Naive thymus-derived CD4-positive, alpha-beta T cell (primary cell): ENCODE measurements at places on chromosomes 12 and 14.

DNA sequence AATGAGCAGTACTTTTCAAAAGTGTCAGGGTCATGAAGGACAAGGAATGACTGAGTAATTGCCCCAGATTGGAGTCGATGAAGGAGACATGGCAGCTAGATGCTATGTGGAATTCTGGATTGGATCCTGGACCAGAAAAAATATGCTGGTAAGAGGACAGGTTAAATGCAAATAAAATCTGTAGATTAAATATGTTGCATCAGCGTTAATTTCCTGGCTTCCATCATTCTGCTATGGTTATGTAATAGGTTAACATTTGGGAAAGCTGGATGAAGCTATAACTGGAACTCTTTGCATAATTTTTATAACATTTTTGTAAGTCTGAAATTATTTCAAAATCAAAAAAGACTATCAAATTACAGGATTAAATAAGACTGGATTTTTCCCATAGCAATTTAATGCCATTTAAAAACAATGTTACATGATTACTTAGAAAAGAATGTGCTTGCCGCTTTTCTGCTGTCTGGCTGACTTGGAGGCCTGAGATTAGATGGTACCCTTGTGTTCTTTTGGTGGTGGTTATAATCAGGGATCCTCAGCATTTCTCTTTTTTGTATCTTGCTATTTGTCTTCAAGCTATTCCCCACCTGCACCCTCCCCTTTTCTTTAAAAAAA, 65.1 kb downstream of the FBXW8 start:
- DNase-seq, result no peak

DNA sequence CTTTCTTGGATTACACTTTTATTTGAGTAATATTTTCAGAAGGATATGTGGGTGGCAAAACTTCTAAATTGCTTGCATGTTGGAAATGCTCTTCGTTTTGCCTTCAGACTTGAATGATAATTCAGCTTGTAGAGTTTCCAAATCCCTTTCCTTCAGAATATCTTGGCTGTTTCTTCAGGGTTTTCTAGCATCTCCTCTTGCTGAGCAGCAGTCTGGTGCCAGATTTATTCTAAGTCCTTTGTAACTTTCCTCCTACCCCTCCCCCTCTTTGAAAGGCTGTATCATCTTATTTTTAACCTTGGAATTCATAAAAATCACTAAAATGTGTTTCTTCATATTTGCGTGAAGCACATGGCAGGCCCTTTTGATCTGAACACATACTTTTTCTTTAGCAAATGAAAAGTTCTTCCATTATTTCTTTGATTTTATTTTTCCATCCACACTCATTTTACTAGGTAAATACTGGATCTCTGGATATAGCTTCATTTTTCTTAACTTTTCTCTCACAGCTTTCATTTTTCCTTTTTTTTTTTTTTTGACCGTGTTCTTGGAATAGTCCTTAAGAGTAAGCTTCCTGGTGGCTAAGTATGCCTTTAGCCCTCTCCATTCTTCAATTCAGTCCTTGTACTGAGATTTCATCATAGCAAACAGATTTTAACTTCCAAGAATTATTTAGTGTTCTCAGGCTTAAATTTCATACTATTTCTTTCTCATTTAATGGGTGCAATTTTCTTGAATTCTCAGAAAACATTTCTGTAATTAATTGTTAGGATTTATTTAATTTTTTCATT, 102.0 kb downstream of the SLC38A4 start:
- DNase-seq, result no peak

DNA sequence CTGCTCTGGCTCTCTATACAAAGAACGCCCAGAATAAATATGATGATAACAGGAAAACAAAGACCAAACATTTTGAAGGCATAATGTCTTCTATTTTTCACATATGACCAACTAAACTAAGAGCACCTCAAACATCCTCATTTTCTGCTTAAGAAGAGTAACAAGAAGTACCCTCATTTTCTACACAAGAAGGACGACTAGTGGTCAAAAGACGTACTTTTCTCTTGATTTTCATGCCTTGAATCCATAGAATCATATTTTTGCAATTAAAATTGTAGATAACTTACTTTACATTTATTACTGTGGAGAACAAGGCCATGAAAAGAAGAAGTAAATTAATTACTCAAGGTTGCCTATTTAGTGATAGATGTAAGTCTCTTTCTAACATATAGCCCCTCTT, 358.6 kb downstream of the DUSP6 start:
- DNase-seq, result no peak

DNA sequence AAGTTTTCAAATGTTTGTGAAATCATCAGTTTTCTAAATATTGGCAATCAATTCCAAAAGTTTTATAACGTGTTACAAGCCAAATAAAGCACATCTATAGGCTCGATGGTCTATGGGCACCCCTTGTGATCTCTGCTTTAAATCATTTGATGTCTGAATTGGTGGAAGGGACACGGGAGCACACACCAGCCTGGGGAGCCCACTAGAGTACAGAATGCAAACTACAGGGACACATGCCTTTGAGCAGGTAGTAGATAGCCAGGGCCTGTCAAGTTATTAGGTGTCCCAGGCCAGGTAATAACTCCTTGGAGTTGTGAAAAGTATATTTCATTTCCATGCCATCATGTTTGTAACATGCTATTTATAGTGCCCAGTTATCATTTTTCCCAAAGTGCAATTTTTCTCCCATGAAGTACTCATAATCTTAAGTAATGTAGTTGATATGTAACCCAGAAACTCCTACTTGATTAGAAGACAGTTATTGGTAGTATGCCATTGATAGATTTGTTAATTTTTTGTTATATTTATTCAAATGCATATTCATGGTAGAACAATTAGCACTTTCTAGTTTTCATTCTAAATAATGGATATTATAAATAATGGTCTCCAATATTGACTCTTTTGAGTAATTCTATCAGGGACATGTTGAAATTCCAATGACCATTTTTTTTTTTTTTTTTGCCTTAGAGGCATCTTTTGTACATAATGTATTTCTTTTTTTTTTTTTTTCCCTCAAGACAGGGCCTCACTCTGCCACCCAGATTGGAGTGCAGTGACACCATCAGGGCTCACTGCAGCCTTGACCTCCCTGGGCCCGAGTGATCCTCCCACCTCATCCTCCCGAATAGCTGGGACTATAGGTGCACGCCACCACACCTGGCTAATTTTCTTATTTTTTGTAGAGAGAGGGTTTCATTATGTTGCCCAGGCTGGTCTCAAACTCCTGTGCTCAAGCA, 96.9 kb upstream of the FGD4 start:
- DNase-seq, result peak; percentile 14

DNA sequence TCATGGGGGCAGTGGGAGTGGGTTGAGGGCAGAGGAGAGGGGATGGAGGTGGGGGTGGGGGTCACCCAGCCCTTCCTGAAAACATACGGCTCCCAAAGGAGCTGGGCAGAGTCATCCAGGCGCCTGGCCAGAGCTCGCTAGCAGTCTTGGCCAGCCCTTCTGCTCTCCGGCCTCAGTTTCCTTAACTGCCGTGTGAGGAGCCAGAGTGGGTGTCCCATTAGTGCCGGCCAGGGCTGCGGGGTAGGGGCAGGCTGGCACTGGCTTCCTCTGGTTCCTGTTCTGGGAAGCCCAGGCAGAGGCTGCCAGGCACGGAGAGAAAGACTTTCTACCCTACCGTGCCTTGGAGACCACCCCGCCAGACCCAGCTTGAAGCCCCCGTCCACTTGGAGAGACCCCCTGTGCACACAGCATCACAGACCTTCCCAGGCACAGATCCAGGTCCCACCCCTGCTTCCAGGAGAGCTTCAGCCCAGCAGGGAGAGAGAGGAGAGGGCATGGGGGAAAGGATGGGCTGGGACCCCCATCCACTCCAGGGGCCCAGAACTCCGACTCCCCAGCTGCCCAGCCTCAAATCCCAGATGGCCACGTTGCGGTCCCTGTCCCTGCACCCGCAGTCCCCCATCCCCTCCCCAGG, 93.3 kb downstream of the RFLNA start:
- no peak for DNase-seq

- DNase-seq, result no peak
Observed at GRCh38 chr14:62076368-62076767, 314.1 kb downstream of the SNAPC1 start.

GRCh38 chr12:26080911-26081310, 43.9 kb downstream of the BHLHE41 start:
- DNase-seq, result no peak

DNA sequence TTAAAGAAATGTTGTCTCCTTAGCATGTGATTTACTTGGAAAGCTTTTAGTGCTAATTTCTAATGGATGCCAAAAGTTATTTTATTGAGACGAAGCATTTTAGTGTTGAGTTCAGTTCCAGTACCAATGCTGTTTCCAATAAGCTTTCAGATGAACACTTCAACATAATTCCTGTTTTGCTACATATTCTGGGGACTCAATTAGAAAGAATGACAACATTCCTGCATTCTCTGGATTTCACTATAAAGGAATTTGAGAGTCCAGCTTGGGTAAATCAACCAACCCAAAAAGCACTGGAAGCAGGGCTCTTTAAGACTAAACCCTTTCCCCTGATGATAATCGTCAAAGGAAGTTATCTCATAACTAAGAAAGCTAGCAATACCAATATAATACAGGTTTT, 353.0 kb upstream of the TMTC1 start:
- no peak for DNase-seq

- DNase-seq, result no peak
Observed at GRCh38 chr14:64926398-64926995, 12.2 kb downstream of the CHURC1 start.

- no peak for DNase-seq
Observed at GRCh38 chr14:53569446-53569845, 387.2 kb downstream of the BMP4 start.

DNA sequence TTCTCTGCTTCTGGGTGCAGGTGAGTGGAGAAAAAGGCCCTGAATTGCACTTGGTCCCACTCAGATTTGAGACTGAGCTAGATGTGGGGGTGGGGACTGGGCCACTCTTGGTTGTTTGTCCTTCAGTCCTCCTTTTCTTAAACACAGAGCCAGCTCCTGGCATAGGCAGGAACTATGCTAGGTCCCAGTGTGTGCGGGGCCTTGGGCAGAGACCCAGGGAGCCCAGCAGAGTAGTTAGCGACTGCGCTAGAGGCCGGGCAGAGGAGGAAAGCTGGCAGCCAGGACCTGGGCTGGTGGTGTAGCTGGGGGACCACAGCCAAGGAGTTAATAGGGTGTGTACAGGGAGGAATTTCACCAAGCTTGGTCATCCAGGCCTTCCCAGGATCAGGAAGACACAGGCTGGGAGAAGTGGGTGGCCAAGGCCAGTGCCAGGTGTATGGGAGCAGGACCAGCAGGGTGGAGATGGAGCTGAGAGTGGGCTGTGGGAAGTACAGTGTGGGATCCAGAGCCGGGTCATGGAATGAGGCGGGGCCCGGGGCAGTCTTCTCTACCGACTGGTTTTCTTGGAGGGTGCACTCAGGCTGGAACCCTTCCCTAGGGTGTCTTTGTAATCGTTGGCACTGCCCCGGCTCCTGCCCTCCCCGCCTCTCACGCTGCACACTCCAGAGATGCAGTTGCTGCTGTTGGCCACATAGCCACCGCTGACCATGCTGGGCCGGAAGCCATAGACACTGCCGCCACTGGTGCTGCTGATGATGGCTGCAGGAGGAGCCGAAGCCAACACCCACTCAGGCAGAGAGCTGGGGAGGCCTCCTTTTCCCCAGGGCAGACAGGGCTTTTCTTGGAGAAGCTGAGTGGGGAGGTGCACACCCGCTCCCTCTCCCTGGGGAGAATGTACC, 8.7 kb downstream of the KRT71 start:
- no peak for DNase-seq

DNA sequence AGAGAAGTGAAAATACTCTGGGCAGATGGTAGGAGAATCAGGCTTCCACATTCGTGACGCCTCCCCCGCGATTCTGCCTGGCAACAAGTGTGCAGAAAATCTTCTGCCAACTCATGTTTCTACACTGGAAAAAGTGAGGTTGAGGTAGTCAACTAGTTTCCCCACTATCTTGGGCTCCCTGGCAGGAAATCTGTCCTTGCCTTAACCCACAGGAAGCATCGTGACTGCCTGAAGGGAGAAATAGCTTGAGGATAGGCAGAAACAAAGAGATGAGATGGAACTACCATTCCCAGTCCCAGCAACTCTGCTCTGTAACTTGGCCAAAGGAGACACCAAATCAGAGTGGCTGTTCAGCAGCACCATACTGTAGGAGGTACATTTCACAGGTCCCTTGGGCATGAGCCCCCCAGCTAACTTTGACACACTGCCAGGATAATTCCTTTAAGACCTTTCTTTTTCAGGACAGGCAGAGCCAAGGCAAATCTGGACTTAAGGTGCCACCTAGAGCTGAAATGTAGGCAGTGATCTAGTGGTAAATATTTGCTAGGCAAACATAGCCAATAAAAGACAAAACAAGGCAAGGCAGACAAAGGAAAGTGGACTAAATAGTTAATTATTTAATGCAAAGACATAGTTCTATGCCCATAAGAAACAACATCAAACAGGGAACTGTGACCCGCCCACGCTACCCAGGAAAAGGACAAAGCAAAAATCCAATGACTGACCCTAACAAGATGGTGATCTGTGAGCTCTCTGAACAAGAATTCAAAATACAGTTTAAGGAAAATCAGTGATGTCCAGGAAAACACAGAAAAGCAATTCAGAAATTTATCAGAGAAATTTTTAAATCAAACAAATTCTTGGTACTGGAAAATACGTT, 205.1 kb downstream of the PTPRO start:
- DNase-seq, result no peak

- no peak for DNase-seq
Observed at GRCh38 chr12:109893261-109893995, 6.6 kb upstream of the TCHP start.
